A549 (cell line): ENCODE measurements at places on chromosomes 3 and 15.

DNA sequence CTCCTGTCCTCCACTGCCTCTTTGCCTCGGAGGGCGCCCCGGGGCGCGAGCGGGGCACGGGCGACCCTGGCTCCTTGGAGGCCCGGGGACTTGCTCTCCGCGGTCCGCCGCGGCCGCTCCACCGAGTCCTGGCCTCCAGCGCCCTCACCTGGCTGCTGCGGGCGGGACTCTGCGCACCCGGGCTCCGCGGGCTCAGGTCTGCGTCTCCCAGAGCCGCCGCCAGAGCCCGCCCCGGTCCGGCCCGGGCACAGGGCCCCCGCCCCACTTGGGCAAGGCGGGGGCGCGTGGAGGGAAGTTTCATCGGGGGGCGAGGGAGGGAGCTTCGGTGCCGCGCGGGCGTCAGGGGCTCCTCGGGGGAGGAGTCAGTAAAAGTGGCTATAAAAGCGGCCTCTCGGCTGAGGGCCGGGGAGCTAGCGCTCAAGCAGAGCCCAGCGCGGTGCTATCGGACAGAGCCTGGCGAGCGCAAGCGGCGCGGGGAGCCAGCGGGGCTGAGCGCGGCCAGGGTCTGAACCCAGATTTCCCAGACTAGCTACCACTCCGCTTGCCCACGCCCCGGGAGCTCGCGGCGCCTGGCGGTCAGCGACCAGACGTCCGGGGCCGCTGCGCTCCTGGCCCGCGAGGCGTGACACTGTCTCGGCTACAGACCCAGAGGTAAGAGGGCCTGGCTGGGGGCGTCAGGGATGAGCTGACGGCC, at the start of gene CEMIP:
TSS of gene CEMIP (plus strand) at position 407 of the 694 bp plus-strand sequence. CDS start 94,510 bp downstream, outside the sequence.
- peak; percentile 88 for DNase-seq

- no peak for DNase-seq
These were observed 72.6 kb upstream of the MFGE8 start for GRCh38 chr15:88985547-88986393.

- DNase-seq = peak; percentile 63
These were observed 25.3 kb downstream of the RBPMS2 start for GRCh38 chr15:64749999-64750657.

DNA sequence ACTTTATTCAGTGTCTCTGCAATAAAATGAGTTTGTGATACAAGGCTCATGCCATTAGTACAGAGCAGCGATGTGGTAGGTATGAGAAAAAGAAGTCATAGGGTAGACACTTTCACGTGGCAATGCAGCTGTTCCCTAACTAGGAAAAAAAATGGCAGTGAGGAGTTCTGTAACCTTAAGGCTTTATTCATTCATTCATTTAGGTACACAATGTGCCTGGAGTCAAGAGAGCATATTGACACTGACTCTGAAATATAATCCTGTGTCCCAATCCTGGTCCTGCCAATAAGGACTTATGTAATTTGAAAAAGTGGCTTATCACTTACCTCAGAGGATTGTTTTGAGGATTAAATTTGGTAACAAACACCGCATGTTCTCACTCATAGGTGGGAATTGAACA, 173.0 kb upstream of the AZI2 start:
- DNase-seq = no peak

DNA sequence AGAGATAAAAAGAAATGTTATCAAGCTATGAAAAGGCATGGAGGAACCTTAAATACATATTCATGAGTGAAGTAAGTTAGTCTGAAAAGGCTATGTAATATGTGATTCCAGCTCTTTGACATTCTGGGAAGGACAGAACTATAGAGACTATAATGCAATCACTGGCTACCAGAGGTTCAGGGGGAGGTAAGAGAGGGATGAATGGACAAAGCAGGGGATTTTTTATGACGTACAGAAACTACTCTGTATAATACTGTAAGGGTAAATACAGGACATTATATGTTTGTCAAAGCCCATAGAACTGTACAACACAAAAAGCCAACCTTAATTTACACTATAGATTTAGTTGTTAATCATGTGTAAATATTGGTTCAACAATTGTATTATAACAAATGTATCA, 46.1 kb downstream of the MCTP2 start:
- DNase-seq = no peak

- no peak for DNase-seq
These were observed 42.8 kb upstream of the TEX9 start for GRCh38 chr15:56322444-56322843.

DNA sequence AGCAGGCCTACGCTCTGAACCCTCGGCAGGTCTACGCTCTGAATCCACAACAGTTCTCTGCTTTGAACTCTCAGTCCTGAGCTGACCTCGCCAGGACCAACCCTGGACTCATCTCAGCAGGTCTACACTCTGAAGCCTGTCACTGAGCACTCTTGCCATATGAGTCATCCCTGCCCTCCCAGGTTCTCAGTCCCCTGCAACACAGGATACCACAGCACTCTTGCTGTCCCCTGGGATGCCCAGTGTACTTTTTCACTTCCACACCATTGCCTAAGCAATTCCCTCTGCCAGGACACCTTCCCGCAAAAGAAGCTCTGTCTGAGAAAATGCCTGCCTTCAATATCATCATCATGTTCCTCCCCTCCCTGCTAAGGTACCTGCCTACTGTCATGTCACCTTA, 42.0 kb downstream of the NUP210 start:
- no peak for DNase-seq

- DNase-seq = no peak
These were observed 230.6 kb downstream of the THRB start for GRCh38 chr3:24264011-24264410.
